Posterior cingulate gyrus (tissue), 11 donors: ENCODE measurements at places on chromosomes 4 and X.
A peak's percentile ranks its signal among the peaks of the same experiment; 100 is the strongest.

DNA sequence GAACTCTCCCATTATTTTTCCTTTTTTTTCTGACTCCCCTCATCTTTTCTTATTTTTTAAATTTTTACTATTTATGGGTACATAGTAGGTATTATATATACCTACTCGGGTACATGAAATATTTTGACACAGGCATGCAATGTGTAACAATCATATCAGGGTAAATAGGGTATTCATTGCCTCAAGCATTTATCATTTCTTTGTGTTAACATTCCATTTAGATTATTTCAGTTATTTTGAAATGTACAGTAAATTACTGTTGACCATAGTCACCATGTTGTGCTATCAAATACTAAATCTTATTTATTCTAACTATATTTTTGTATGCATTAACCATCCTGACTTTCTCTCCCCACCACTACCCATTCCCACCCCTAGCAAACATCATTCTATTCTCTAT, 33.8 kb upstream of the SLIT2 start:
- no peak for DNase-seq

DNA sequence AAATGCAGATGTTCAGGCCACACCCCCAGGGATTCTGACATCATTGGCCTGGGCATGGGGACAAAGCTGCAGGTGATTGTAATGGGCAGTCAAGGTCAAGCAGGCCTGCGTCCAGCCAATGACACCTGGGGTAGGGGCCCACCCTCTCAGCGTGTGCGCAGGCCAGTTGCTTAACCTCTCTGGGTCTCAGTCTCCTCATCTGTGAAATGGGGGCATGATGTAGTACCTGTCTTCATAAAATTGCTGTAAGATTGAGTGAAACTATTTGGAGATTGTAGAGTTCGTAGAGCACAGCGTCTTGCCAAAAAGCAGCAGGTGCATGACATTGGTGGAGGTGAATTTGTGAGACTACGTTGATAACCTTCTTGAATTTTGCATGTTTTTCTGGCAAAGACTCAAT, 21.2 kb downstream of the RS1 start:
- DNase-seq: no peak

DNA sequence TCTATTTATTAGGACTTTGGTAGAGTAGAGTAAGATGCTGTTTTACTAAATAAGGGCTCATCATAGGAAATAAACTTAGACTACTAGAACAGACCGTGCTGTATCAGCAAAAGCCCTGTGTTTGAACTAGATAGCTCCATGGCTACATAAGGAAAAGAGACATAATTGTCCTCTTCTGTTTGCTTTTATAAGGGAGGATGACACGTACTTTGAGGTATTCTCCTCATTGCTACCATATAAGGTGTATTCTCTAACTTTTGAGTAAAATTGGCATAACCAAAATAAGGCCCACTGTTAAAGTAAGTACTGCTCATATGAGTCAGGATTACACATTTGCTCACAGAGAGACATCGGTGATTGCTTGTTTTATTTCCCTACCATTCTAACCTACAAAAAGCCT, 64.3 kb downstream of the PDLIM5 start:
- DNase-seq: no peak

DNA sequence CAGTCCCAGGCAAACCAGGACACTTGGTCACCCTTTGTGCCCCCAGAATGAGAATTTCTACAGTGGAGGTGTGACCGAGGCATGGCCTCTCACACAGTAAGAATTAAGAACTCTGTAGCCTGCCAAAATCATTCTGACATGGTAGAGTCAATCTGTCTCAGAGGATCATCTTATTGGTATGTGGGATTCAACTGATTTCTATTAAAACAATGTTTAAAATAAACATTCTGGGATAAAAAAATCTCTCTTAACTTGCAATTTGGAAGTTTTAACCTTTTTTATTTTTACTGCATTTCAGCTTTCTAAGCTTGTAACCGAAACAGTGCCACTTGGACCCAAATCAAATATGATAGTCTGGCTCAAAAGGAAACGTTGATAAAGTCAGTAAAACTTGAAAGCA, 165.4 kb upstream of the LDB2 start:
- no peak for DNase-seq

DNA sequence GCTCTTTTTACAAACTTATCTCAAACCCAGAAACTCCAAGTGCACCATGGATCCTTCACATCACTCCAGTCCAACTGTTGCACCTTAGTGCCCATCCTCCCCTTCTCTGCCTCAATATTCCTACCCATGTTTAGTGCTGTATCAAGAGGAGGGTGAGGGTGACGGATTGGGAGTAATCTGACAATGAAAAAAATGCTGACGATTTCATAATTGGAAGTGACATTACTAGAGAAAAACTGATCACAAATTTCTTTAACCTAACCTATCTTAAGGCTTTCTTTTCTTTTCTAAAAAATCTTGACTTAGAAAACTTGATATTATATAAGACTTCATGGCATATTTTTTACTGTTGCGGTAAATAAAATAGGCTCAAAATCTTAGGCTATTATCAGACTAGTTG, 1.5 kb upstream of the DCAF12L2 start:
- no peak for DNase-seq

DNA sequence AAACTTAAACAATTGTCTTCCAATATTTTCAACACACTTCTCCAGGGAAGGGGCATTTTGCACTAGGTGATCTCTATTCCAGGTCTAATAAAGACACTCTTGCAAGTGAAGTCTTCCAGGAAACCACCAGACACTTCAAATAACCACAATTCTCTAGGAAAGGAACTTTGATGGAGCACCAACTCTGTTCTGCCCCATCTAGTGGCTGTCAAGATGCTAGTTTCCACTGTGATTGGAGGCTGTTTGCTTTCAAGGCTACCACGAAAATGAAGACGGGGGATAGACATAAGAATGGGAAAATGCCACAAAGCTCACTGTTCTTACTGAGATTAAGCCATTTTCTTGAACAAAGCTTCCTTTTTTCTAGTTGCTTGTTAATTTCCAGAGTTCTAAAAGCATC, 100.6 kb upstream of the F9 start:
- no peak for DNase-seq

- no peak for DNase-seq
Measured at GRCh38 chrX:31179203-31179602, 107.4 kb upstream of the FTHL17 start.

DNA sequence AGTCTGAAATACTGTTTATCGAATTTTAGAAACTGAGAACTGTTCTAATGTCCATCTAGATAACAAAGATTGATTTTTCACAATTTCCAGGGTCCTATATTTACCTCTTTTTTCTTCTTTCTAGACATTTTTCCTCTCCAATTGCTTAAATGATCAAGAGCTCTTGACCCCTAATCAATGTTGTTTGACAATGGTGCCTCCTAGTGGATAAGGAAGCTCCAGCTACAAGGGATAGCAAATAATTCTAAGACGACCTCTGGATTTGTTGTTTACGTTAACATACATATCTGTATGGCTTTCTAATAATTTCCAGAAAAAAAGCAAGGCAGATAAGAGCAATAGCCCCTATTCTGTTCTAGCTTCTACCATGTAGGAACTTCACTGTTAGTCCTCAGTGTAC, 35.8 kb downstream of the GPR82 start:
- DNase-seq: no peak

- DNase-seq: peak; percentile 7
Measured at GRCh38 chr4:42398171-42398870, 1.0 kb downstream of the SHISA3 start.

- DNase-seq: peak; percentile 93
Measured at GRCh38 chr4:165207431-165208220, at the start of gene KLHL2. Gene KLHL2, plus strand, starts transcription at chr4:165207561. Its CDS starts 316 bp downstream, at chr4:165207877.

GRCh38 chr4:138592796-138593195, 350.6 kb upstream of the SLC7A11 start:
- no peak for DNase-seq

- no peak for DNase-seq
Measured at GRCh38 chr4:118758293-118758692, 73.1 kb downstream of the METTL14 start.
